ENCODE measurements at places on chromosomes 12 and 14. TPM values are rescaled to one million over a fixed set of nuclear protein-coding genes. Genes with fewer than 3 reads are reported as not detected.

GRCh38 chr12:18221726-18222125 lies 39.6 kb upstream of the PIK3C2G start:
- no peak for DNase-seq

DNA sequence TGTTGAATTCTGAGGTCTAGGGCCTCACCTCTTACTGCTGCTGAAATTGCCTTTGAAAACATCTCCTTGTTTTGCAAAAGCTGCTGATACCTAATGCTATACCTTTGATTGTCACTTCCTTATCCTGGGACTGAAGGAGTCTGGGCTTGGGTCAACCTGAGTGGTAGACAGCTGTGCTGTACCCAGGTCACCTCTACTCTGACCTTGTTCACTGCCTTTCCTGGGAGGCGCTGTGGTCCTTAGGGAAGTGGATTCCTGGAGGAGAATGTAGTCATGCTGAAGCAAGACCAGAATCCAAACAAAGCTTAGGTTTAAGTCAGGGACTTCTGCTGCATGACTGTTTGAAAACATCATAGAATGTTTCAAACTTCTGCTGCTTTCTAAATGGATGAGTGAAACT lies 191.4 kb downstream of the SNAPC1 start:
- no peak for DNase-seq

- DNase-seq: no peak
Observed at GRCh38 chr12:82480606-82481005, 122.3 kb downstream of the METTL25 start.

Gene DLGAP5
- 67.6 TPM for total RNA-seq

Gene OR6C6
- total RNA-seq: not detected

- DNase-seq: no peak
Observed at GRCh38 chr14:41859336-41859735, 252.7 kb downstream of the LRFN5 start.

DNA sequence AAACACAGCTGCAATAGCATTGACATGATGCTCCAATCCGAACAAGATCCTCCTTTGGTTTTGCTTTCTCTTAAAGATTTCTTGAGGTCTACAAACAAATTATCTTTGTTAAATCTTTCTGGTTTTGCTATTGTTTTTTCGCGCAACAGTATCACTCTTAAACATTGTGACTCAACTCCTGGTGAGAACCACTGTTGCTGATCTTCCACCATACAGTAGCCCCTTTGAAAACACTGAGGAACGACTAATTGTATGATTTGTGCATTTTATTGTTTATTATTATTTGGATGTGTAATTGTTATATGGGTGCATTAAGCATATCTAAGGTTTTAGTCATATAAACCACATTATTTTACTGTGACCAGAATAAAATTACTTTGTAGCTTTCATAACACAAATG lies 282.8 kb downstream of the EGLN3 start:
- DNase-seq: no peak

DNA sequence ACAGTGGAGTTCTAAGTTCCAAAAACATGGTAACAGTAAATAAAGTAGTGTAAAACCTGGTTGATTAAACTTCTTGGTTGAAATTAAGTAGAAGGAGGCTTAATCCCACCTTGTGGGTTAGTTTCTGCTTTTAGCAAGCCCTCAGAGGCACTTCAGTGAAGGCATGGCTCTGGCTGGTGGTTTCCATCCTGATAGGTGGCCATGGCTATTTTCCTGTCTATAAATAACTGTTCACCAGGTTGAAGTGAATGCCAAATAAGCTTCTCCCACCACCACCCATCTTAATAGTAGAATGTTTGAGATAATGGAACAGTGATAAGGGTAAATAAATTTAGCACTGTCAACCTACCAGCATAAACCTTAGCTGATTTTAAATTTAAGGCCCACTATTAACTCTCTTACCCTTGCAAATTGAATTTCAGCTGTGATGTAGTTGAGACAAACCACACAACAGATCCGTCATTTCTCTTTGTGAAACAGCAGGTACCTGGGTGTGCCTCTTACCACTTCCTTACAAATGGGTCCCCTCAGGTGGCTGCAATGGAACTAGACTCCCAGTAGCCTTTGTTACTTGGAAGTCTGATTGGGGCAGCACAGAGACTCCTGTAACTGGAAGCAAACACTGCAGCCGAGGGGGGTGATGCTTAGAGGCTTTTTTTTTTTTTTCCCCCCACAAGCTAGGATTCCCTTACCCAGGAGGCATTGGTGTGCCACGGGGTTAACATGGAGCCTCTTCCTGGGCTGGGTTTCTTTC lies 41.4 kb downstream of the DAAM1 start:
- no peak for DNase-seq

GRCh38 chr14:75294649-75295033 lies 16.0 kb downstream of the FOS start:
- no peak for DNase-seq

DNA sequence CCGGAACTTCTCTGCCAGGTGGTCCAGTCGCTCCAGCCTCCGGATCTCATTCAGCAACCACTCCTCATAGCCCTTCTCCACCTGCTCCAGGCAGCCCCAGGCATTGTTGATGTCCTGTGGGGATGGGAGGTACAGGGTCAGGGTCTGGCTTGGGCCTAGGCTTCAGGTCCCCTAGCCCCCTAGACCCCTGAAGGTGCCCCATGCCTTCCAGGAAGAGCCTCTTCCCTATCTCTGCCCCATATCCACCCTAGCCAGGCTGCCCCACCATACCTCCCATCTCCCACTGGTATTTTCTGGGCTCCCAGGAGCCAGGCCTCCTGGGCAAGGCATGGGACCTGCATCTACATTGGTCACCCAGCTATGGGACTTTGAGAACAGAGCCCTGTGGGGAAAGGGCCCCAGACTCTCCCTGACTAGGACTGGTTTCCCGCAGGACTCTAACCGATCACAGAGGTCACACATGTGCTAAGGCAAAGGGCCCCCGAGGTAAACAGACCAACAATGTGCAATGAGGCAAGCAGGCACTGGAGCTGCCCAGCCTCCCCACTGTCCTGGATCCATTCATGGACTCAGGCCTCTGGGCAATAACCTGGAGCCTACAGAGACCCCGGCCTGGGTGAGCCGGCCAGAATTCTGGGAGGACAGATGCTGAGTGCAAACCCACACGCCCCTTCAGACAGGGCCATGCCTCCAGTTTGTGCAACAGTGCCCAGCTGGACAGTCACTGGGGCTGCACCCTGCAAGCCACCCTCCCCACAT lies 88.8 kb downstream of the ACTN1 start:
- DNase-seq: no peak
